LoVo (cell line): ENCODE measurements at places on chromosomes 13 and 19.

GRCh38 chr19:31546205-31546960 lies 197.1 kb upstream of the TSHZ3 start:
- DNase-seq, result no peak

DNA sequence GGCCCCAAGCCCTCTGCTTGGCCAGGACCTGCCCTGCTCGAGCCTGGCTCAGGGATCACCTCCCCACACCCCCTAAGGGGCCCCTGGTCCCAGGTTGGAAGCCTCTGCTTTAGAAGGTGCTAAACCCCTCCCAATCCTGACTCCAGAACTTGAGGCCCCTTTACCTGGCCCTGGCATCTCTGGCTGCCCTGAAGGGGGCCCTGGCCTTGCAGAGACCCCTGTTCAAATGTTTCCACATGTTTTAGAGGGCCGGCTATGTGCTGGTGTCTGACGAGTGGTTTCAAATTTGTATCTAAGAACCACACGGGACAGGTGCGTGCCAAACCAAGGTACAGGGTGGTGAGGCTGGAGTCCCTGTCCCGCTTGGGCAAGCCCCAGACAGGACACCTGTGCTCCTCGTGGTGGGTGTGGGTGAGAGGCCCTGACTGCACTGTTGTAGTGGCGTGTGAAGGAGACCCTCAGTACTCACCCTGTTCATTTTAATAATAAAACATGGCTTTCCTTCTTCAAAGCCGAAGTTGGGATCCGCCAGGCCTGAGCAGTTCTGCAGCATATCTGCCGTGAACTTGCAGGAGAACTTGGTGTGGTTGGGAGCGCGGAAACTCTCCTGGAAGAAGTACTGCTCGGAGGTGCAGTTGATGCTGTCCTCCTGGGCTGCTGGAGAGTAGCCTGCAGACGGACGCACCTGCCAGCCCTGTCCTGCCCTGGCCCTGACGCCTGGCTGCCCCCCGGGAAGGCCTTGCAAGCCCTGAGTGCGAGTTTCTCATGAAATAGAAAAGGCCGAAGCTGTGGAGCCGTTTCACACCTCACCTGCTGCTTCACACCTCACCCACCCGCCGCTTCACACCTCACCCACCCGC lies 5.4 kb downstream of the ATP4B start:
- no peak for DNase-seq

- DNase-seq, result no peak
Measured at GRCh38 chr13:53848366-53848961, 819.9 kb downstream of the OLFM4 start.

DNA sequence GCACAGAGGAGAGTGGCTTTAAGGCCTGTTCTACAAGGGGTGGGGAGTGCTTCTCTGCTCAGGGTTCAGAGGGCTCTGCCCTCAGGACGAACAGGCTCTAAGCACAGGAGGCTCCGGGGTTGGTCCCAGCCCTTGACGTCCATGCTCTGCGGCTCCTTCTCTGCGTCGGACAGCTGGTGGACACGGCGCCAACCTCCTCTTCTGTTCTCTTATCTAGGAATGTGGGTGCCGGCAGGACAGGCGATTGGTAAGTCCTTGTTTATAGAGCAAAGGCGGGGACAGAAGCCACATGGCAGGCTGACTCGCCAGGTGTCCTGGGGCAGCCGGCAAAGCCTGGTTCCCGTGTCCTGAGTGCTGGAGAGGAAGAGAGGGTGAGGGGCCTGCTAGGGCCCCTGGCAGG lies 8.4 kb upstream of the RPS15 start:
- DNase-seq, result no peak
